ENCODE measurements at places on chromosomes 5 and 9. TPM values are rescaled to one million over a fixed set of nuclear protein-coding genes. Genes with fewer than 3 reads are reported as not detected.

GRCh38 chr5:154364771-154365170 lies 81.0 kb upstream of the SAP30L start:
- no peak for DNase-seq

DNA sequence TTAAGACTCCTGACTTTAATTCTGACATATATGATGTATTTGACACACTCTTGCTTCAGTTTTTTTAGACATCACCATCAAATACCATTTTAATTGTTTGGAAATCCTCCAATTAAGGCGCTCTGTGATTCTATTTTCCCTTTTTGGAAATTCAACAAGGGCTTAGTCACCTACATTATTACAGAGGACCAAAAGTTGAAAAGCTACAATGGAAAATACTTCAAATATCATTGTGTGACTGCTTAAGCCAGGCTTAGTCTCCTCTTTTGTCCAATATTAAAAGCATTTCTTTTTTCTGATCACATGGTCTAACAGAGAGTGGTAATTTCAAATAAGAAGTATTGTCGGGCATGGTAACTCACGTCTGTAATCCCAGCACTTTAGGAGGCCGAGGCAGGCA lies 160.3 kb downstream of the CEMIP2 start:
- DNase-seq = no peak

- no peak for DNase-seq
Observed at GRCh38 chr5:159452480-159453167, 122.3 kb upstream of the IL12B start.

The LCN6 gene
- total RNA-seq = not detected

The ANKRD31 gene
- 0.74 TPM for total RNA-seq

DNA sequence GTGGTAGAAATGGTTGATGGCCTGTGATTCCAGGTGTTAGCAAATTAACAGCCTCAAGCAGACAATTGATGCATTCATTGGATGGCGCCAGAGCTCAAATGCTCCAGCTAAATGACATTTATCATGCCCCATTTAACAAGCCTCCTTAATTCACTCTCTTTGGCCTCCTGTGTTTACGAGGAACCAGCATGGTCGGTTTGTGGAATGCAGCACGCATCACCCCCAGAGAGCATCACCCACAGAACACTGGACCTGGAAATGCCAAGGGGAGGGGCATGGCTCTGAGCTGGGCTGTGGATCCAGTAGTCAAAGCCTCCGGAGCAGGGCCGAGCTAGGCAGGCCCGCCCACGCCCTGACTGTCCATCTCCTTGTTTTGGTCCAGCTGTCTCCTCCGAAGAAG lies 434.0 kb downstream of the GADD45G start:
- peak; percentile 84 for DNase-seq
